ENCODE measurements at places on chromosomes 6 and 20. TPM values are rescaled to one million over a fixed set of nuclear protein-coding genes. Genes with fewer than 3 reads are reported as not detected.
A peak's percentile ranks its signal among the peaks of the same experiment; 100 is the strongest.

STMND1 gene
- not detected for polyA plus RNA-seq

- DNase-seq = peak; percentile 68
Measured at GRCh38 chr6:7201732-7202541, 94.2 kb downstream of the RREB1 start.

- no peak for DNase-seq
Measured at GRCh38 chr6:160978141-160978901, 13.2 kb upstream of the MAP3K4 start.

TFAP2C gene
- not detected for polyA plus RNA-seq

LY6G6F gene
- not detected for polyA plus RNA-seq

GRCh38 chr6:28867086-28867409, 56.7 kb downstream of the TRIM27 start:
- no peak for DNase-seq

DNA sequence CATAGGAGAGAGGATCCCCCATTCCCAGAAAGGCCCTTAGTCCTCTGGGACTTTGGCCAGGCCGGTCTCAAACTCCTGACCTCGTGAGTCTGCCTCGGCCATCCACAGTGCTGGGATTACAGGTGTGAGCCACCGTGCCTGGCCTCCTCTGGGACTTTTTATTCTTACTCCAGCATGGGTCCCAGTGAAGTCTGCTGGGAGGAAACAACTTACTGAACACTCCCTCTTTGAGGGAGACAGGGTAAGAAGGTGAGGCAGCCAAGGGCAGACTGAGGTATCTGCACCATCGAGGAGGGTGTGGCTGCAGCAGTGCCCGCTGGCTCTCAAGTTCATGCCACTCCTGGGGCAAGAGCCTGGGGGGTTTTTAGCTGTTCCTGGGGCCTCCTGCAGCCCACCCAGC, 2.4 kb downstream of the BAK1 start:
- DNase-seq = no peak

GRCh38 chr6:119686644-119687043, 337.1 kb upstream of the MAN1A1 start:
- DNase-seq = no peak

CALHM5 gene
- 1.3 TPM for polyA plus RNA-seq

- peak; percentile 75 for DNase-seq
Measured at GRCh38 chr6:36660771-36661471, 17.6 kb upstream of the CDKN1A start.

DNA sequence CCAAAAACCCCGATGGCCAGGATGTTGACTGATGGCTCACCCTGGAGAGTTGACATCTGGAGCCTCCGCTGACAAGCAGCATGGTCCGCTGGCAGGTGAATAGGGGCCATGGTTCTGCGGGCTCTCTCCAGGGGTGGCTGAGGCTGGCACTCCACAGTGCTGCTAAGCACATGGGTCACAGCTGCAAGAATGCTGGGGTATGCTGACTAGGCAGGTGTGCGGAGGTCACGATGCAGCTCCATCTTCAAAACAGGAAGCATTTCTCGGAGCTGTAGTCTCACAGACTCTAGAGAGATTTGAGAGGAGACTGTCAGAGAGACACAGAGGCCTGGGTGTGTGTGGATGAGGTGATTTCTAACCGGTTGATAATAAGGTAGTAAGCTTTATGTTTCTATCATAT, 341.6 kb downstream of the NRN1 start:
- DNase-seq = no peak

GRCh38 chr20:38999965-39000910, 38.1 kb downstream of the DHX35 start:
- no peak for DNase-seq

DNA sequence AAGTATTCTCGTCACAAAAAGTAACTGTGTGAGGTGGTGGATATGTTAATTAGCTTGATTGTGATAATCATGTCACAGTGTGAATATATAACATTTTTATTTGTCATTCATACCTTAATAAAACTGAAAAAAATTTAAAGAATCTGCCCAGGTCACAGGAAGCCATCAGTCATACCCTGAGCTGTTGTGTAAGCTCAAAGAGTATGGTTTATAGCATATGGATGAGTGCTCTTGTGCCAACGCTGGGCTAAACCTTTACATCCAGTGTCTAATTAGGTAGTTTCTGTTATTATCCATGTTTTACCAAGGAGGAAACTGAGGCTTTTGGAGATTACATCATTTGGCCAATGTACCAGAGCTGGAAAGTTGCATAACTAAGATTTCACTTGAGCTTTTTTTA, 11.4 kb downstream of the PKIG start:
- no peak for DNase-seq

GMPR gene
- polyA plus RNA-seq = 140 TPM

DNA sequence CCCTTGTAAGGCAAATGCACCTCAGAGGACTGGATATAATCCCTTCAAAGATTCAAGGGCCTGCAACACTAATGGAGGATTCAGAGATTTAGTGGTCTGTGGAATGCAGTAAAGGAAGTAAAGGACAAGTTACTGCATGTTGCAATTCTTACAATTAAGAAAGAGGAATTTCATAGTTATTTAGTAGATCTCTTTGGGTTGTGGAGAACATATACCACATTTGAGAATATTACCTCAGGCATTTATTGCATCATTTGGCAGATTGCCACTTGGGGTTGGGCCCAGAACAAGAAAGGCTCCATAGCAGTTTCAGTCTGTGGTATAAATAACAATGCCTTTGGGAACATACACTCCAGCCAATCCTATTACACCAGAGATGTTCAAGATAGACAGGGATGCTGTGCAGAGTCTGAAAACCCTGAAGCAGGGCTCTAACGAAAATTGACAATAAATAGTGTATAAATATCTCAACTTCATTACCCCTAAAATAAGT, 20.9 kb upstream of the EPM2A start:
- peak; percentile 50 for DNase-seq

DNA sequence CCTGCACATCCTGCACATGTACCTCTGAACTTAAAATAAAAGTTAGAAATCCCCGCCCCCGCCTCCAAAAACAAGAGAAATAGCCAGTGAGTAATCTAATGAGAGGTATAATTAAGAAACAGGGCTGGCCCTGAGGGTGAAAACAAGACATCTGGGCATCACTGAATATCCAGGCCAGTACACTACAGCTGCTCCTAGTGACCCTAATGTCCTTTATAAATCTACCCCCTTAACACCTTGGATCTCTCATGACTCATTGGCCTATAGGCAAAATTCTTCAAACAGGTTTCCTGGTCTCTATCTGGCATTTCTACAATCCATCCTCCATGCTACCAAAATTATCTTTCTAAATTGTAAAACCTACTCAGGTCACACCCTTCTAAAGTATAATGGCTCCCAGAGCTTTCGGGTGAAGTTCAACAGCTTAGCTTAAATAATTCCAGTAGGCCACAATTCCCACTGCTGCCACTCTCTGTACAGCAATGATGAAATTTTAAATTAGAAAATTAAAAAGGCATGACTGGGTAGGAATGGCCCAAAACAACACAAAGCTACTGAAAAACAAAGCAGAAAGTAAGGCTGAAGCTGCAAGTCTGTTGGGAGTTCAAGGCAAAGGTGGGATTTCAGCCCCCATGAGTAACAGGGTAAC, 260.9 kb downstream of the GMDS start:
- DNase-seq = no peak

DNA sequence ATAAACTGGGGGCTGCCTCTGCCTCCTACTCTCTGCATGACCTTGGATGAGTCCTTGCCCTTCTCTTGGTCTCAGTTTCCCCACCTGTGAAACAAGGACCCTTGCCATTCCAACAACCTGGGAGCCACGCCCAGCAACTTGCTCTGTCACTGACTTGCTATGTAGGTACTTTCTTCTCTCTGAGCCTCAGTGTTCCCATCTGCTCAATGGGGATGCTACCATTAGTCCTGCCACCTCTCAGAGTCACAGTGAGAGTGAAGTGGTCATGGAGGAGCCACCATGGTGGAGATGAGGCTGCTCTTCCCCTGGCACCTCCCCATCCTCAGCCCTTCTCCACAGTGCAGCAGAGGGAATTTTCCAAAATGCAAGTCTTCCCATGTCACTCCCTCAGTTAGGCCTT, 70.6 kb downstream of the CDH22 start:
- DNase-seq = no peak

GRCh38 chr20:10719740-10720385, 46.1 kb upstream of the JAG1 start:
- DNase-seq = no peak

GRCh38 chr6:125888989-125889656, 67.4 kb upstream of the HINT3 start:
- DNase-seq = no peak

DNA sequence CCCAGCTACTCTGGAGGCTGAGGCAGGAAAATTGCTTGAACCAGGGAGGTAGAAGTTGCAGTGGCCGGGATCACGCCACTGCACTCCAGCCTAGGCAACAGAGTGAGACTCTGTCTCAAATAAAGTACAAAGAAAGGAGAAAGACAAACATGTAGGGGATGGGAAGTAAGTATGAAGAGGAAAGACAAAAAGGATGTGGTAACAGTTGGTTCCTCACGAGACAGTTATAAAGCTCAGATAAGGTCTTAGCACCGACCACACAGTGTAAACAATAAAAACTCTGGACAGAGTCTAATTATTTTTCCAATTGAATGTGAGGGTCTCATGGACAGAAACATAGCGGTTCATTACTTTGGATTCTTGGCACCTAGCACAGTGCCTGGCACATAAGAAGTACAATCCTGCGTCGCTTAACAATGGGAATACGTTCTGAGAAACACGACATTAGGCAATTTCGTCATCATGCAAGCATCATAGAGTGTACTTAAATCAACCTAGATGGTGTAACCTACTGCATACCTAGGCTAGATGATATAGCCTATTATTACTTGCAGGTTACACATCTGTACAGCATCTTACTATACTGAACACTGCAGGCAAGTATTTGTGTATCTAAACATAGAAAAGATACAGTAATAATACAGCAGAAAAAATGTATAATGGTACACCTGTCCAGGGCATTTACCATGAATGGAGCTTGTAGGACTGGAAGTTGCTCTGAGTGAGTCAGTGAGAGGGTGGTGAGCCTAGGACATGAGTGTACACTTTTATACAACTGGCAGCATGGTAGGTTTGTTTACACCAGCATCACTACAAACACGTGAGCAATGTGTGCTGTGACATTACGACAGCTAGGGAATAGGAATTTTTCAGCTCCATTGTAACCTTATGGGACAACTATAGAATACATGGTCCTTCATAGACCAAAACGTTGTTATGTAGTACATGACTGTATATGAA, 38.2 kb downstream of the MBOAT1 start:
- DNase-seq = no peak

GRCh38 chr6:74369556-74369993, 673.6 kb downstream of the CD109 start:
- DNase-seq = no peak

Data from heart left ventricle (tissue), 16 donors.